Right renal cortex interstitium (tissue), 3 donors: ENCODE measurements at places on chromosomes 1 and 21.

DNA sequence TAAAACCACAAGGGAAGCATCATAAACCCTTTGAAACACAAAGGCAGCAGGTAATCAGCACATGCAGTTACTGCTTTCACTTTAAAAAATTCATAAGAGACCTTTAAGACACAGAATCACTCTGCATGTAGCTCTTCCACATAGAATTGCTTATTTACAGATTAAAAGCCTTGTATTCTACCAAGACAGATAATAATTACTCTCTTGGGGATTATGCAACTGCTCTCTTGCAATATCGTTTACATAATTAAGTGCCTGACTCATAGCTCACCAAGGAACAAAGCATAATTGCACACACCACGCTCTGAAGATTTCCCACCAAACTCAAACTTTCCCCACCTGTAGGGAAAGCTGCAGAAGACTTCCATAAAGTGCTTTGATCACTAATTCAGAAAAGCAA, 87.9 kb downstream of the VAV3 start:
- no peak for DNase-seq

GRCh38 chr1:159914252-159915018, 10.9 kb downstream of the TAGLN2 start:
- DNase-seq = no peak

DNA sequence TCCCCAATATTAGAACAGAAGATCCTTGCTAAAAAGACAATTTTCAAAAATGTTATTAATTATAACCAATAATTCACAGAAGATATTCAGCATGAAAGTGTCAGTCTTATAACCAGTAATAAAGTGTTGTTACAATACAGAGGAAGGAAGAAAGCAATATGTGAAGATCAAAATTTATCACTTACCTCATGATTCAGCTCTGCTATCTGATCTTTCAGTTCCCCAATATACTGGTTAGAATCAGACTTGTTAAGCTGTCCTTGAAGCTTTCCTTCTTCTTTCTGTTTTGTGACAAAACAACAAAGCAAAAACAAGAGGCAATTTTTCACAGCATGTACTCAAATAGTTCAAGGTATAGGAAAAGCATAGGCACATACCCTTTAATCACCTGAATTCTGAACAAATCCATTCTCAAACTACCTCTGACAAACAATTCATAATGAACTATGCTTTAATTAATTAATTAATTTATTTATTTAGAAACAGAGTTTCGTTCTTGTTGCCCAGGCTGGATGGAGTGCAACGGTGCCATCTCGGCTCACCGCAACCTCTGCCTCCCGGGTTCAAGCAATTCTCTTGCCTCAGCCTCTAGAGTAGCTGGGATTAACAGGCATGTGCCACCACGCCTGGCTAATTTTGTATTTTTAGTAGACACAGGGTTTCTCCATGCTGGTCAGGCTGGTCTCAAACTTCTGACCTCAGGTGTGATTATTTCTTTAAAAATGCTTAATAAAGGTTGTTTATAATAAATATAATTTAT, 76.9 kb upstream of the GFI1 start:
- DNase-seq = no peak

- DNase-seq = no peak
These were observed 587.7 kb downstream of the MATN1 start for GRCh38 chr1:30135698-30136097.

GRCh38 chr1:114700036-114700600, 4.8 kb upstream of the AMPD1 start:
- DNase-seq = no peak

DNA sequence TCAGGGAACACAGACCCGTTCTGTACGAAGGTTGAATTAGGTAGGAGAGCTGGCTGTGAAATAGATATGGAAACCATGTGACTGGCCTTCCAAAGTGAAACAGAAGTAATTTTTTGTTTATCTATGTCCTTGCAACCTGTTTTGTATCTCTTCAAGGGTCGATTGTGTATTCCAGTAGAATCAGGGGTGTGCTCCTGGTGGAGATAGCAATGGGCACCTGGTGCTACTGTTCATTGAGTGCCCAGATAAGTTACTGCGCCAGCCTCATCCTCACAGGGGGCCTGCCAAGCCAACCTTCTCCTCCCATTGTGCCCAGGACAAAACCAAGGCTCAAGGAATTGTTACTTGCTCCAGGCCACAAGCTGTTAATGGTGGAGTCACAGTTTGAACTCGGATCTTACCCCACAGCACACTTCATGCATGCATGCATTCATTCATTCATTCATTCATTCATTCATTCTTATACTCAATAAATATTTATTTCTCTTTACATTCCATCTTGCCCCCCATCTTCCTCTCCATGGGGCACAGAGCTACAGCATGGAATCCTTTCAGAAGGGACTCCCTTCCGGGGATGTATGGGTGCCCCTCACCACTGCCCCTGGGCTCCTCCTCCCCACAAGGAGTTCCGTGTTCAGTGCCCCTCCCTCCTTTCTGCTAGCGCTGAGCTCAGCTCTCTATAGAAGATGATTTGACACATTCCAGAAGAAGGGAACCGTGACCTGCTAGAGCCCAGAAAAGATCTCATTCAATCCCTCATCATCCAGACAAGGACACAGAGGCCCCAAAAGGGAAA, 24.0 kb downstream of the ADORA1 start:
- no peak for DNase-seq

DNA sequence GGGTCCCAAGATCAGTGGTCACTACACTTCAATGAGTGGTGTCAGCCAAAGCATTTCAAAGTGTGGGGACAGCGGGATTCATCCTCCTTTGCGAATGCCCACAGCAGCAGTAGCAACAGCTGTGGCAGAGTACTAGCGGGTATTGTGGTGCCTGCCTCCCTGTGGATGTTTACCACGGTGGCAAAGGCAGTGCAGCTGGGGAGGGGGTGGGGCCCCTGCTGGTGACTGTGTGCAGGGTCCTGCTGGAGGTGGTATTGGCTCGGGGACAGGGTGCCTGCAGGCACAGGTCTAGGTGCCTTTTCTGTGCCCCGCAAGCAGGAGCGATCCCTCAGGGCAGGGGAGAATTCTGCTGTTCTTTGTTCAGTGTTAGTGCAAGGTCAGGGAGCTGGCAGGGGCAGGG, 415.7 kb downstream of the USP25 start:
- DNase-seq = no peak

DNA sequence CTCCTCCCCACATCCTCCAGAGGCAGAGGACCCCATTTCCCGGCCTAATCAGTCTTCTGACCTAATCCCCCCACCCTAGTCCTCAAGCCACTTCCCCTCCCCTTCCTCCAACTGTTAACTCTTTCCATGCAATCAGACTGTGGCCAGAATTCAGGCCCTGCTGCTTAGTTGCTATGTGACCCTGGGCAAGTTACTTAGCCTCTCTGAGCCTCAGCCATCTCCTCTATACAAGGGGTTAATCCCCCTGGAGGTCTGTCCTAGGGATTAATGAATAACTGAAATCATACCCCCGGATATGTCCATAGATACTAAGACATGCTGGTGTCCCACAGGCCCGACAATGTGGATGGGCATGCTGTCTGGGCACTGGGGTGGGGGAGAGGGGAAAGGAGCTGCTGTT, 18.3 kb downstream of the AHDC1 start:
- no peak for DNase-seq

DNA sequence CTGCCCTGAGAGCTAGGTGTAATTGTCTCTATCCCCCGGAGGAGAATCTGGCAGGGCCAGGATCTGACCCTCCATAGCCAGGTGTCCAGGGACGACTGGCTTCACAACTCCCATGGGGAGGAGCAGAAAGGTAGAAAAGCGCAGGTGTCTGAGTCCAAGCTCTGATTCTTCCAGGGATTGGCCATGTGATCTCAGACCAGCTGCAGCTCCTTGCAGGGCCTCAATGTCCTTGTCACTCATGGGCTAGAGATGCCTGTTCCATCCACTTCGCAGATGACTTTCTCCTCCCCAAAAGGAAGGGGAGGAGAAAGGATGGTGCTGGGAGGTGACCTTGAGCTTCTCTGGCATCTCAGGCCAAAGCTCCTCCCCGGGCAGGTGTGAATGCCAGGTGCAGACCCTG, 22.7 kb downstream of the HSPG2 start:
- DNase-seq = no peak

GRCh38 chr1:19240673-19241538, 10.4 kb downstream of the EMC1 start:
- DNase-seq = no peak

- no peak for DNase-seq
These were observed 200.2 kb downstream of the SDCCAG8 start for GRCh38 chr1:243455760-243456651.

DNA sequence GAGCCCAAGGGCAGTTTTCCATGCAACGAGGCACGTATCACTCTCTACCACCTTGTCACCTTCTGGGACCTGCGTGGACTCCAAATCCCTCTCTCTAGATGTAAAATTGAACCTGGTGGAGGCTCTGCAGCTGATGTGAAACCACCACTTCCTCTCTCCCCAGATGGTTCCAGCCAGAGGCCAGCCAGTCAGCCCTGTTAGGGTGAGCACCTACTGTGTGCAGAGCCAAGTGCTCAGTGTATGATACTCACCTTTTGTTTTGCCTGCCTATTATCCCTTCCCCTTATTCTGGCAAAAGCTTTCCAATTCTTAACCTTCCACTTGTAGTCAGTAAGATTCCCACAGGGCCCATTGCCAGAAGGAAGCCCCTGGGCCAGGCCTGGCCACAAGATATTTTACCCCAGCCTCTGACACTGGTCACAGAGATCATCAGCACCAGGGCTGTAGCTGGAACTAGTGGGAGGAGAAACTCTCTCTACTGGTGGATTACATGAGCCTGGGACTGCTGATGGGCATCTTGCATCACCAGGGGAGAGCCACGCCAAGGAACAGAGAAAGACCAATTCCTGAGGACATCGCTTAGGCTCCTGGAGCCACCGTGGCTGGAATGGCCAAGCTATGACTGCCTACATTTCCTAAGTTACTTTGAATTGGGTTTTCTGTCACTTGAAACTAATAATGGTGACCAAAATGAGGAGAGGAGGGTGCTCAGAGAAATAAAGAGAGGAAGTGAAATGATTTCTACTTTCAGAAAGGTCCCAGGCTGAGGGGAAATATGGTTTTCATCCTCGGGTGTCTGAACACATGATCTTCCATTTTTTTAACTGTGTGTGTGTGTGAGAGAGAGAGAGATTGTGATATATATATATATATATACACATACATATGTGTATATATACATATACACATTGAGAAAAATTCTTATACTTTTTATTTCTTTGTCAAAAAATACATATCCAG, 26.6 kb upstream of the RD3 start:
- no peak for DNase-seq

- no peak for DNase-seq
These were observed 16.5 kb upstream of the FOXO6 start for GRCh38 chr1:41344708-41345159.

GRCh38 chr21:27418346-27418745, 451.5 kb upstream of the ADAMTS5 start:
- DNase-seq = no peak

DNA sequence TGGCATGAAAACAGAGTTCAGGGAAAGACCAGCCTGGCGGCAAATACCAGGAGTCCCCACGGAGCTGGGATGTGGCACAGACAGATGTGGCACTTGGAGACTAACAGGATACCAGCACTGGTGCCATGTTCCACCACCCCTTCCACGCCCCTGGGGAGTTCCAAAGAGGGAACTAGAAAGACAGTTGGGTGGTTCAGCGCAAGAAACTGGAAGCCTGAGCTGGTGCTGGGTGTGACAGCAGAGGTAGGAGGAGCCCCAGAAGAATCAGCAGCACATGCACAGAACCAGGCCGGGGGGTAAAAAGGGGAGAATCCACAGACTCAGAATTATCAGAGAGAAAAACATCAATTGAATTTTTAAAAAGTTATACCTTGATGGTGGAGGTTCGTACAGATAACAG, 22.4 kb downstream of the DDX20 start:
- no peak for DNase-seq

- DNase-seq = no peak
These were observed 483.5 kb upstream of the PKN2 start for GRCh38 chr1:88200545-88200944.

DNA sequence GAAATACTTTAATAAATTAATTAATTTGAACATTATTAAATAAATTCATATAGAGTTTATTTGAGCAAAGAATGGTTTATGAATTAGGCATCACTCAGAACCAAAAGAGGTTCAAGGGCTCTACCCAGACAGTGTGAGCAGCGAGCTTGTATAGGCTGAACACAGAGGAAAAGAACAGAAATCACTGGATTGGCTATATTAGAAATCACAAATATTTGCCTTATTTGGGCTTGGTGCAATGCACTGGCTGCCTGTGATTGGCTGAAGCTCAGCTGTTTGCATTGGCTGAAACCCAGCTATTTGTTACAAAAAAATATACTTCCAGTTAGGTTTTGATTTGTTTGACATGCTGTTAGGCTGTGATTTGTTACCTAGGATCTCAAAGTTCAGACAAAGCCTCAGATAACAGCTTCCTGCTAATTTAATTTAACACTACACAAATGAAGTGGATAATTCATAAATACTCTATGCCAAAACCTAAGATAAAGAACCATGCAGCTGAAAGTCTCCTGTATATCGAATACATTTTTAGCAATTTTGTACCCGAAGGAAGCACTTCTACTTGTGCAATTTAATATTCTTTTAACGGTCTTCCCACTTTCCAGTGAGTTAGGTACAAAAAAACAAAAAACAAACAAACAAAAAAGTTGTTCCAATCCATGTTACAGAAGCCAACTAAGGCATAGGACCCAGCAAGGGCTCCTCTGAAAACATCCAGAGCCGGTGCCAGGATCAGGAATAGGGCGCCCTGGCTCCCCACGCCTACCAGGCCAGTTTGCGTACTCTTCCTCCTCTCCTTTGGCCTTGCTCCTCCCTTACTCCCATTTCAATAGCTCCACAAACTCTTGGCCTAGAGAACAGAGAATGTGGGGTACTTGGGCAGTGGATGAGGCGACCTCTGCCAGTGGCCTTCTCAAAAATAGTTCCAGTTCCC, 179.1 kb downstream of the DUSP10 start:
- DNase-seq = no peak

DNA sequence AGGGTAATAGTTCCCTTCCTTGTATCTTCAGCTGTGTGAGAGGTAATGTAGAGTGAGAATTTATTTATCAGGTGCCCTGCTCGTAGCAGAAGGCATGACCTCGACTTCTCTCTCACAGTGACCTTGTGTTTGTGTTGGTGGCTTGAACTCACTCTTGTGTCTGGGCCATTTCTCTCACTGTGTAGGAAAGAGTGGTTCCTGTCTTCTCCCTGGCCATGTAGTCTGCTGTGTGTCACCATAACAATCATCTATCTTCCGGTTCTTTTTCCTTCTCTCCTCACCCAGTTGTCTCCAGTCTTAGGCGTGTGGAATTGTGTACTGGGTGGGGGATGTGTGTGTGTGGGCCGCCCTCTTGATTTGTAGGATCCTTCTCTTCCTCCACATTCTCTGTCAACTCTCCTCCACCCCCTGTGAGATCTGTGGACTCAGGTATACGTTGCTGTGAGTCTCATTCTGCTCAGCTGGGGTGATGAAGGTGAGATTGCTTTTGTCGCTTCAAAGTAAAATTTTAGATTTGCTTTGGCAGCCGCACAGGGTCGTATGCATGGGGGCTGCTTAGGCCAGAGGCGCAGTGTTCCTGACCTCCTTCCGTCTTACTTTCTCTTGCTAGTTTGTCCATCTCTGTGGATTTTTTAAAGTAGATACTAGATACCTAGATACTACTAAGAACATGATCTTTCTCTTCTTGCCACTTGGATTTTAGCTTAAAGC, 31.6 kb downstream of the MAPKAPK2 start:
- no peak for DNase-seq

GRCh38 chr1:107927820-107928219, 37.2 kb downstream of the VAV3 start:
- no peak for DNase-seq

GRCh38 chr1:9900142-9901043, 9.7 kb downstream of the CTNNBIP1 start:
- DNase-seq = no peak

GRCh38 chr1:1922956-1923833, 4.1 kb upstream of the TMEM52 start:
- DNase-seq = no peak
